ENCODE measurements at places on chromosomes 1 and 21. TPM values are rescaled to one million over a fixed set of nuclear protein-coding genes. Genes with fewer than 3 reads are reported as not detected.

DNA sequence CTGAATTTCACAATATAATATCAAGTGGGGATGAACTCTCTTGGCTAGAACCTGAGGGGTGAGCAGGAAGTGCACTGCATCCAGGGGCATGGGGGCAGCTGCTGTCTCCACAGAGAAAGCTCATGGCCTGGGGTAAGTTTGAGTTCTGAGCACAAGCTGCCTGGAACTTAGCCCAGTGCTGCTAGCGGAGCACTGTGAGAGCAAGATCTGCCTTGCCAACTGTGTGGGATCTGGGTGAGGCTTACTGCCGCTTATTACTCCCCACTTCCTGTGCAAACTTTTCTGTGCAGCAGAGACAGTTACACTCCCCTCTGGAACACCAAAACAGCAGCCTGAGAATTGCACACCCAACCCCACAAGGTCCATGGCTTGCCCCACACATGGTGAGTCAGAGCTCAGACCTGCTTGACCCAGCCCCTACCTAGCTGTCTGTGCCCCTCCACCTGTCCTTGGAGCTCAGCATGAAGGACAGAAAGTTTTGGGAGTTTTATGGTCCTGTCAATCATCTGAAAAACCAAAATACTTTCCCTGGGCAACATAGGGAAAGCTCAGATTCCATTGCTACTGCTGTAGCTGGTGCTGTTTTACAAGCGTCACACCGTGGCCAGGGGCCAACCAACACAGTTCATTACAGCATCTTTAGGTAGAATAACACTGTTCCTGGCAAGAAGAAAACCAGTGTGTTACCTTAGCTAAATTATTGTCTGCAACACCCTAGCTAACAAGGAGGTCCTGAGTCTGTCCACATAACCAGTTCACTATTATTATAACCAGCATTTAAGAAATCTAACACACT lies 762.1 kb upstream of the NEGR1 start:
- H3K4me3 ChIP-seq = no peak overlapping the region
- no peaks in the 10 kb centered on the region for H3K36me3 ChIP-seq

GRCh38 chr1:181397845-181398244 lies 85.5 kb upstream of the CACNA1E start:
- H3K36me3 ChIP-seq = no peaks in the 10 kb centered on the region
- no peak for DNase-seq
- peaks cover 49% of the 10 kb centered on the region for H3K27me3 ChIP-seq
- no peak overlapping the region for H3K4me3 ChIP-seq
- no peaks in the 10 kb centered on the region for H3K4me1 ChIP-seq

DNA sequence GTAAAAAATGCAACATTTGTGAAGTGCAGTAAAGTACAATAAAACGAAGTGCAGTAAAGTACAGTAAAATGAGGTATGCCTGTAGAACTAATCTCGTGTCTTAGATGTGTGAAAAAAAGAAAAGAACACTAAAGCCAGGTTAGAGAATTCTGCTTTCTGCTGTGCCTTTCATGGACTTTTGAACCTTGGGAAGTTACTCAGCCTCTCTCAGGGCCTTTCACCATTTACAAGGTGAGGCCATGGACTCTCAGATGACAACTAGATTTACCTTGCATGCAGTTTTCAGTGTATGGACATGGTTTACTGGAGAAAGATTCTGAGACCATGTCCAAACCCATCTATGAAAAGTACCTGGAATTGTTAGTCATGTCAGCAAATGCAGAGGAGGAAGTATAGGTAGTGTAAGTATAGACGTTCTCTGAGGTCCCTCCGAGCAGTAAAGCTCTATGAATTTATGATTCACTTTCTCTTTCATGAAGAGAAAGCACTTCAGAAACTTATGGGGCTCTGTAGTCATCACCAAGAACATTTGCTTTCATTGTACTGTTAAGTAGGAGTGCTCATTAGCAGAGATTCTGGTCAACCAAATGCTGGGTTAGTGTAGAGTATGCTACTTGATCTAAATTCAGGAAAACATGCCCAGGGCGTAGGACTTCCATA lies 143.1 kb downstream of the CACNA1E start:
- no peaks in the 10 kb centered on the region for H3K36me3 ChIP-seq
- no peaks in the 10 kb centered on the region for H3K4me1 ChIP-seq
- no peak for DNase-seq
- no peak overlapping the region for H3K27ac ChIP-seq
- no peak overlapping the region for H3K4me3 ChIP-seq
- peaks cover 6% of the 10 kb centered on the region for H3K27me3 ChIP-seq

DNA sequence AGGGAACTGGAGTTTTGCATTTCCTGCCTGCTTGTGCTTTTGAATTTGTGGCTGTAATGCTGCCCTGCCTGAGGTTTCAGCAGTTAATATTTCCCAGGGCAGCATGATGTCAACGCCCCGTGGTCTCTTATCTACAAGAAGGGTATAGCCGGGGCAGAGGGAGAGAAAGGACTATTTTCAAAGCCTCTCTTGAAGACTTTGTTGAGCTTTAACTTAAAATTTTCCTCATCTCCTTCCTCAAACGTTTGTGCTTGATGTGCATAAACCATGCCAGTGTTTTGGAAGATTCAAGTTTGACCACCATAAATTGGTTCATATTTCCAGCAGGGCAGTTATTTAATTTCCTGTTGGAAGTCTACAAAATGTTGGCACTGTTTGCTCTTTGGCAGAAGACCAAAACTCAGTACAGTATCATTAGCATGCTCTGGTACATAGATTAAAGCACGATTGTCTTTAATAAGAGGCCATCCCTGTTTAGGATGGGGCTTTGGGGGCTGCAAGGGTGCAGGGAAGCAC lies 43.4 kb downstream of the ROR1 start:
- no peaks in the 10 kb centered on the region for H3K36me3 ChIP-seq
- H3K27ac ChIP-seq = no peak overlapping the region
- no peak for DNase-seq
- no peaks in the 10 kb centered on the region for H3K27me3 ChIP-seq
- H3K4me1 ChIP-seq = peaks cover 39% of the 10 kb centered on the region
- H3K4me3 ChIP-seq = no peak overlapping the region

- H3K4me3 ChIP-seq = no peak overlapping the region
- H3K4me1 ChIP-seq = peaks cover 14% of the 10 kb centered on the region
- no peaks in the 10 kb centered on the region for H3K27me3 ChIP-seq
- no peak overlapping the region for H3K27ac ChIP-seq
Observed at GRCh38 chr1:44822981-44823451, 14.7 kb downstream of the BTBD19 start.

GRCh38 chr1:95438218-95438948 lies 204.4 kb downstream of the RWDD3 start:
- H3K36me3 ChIP-seq = no peaks in the 10 kb centered on the region
- no peak overlapping the region for H3K27ac ChIP-seq
- no peak overlapping the region for H3K4me3 ChIP-seq
- H3K4me1 ChIP-seq = no peaks in the 10 kb centered on the region
- no peak for DNase-seq
- peaks cover 23% of the 10 kb centered on the region for H3K27me3 ChIP-seq

- H3K27me3 ChIP-seq = peaks cover 54% of the 10 kb centered on the region
- no peak overlapping the region for H3K4me3 ChIP-seq
- no peak overlapping the region for H3K27ac ChIP-seq
- DNase-seq = peak; percentile 36
Observed at GRCh38 chr1:3697810-3698209, 45.5 kb downstream of the TP73 start.

DNA sequence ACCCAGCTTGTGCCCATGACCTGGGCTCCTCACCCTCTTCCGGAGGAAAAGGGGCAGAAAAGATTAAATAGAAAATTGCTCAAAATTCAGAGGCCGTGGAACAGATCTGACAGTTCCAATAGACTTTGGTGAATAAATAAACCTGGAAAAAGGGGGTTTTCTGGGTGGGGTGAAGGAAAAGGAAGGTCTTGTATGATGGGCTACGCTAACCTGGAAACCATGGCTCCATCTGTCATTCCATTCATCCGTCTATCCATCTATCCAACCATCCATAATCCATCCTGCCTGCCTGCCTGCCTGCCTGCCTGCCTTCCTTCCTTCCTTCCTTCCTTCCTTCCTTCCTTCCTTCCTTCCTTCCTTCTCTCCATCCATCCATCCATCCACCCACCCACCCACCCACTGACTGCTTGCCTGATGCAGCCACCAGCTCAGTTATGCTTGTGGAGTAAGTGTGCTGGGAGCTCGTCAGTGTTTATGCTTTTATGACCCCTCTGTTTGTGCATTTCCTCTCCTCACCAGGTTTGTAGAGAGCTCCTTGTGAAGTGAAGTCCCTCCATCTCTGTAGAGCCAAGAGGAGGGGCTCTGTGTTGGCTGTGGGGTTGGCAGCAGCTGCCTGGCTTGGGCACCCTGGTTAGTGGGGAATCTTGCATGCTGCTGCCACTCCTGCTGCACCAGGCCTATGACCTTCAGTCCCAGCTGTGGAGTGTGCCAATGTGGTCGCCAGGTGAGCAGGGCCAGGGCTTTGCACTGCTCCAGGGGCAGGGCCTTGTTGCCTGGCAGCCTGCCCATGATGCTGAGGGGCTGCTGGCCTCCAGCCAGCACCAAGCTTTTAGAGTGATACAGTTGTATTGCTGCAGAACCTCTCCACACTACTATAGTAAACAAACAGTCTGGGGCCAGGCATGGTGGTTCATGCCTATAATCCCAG lies 16.0 kb upstream of the POU3F1 start:
- H3K27me3 ChIP-seq = peaks cover 13% of the 10 kb centered on the region
- no peak for DNase-seq
- H3K4me3 ChIP-seq = no peak overlapping the region
- H3K27ac ChIP-seq = no peak overlapping the region

PLA2G2C gene
- 0.48 TPM for total RNA-seq

DNA sequence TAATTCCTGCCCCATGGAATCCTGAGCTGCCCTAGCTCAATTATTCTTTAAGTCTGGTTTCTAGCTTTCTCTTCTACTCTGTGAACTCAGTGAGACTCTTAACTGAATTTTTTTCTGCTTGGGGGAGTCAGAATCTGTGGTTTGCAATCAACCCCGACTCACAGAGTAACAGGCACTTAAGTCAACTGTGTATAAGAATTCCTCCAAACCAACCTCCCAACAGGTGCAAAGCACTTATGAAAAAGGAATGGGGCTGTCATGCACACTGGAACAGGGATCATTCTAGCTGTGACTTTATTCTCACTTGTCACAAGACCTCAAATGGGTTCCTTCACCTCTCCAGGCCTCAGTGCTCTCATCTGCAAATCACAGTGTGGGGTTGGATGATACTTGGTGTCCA lies 60.3 kb upstream of the SYT6 start:
- no peaks in the 10 kb centered on the region for H3K27me3 ChIP-seq
- H3K4me1 ChIP-seq = no peaks in the 10 kb centered on the region
- H3K36me3 ChIP-seq = no peaks in the 10 kb centered on the region
- no peak for DNase-seq
- H3K27ac ChIP-seq = no peak overlapping the region

WDR3 gene
- total RNA-seq = 27.5 TPM

SMIM12 gene
- total RNA-seq = 19.3 TPM

GRCh38 chr1:234604495-234605398 lies 5.2 kb downstream of the IRF2BP2 start:
- H3K27me3 ChIP-seq = no peaks in the 10 kb centered on the region
- peak overlapping the region; percentile 81 for H3K4me3 ChIP-seq
- DNase-seq = no peak

DNA sequence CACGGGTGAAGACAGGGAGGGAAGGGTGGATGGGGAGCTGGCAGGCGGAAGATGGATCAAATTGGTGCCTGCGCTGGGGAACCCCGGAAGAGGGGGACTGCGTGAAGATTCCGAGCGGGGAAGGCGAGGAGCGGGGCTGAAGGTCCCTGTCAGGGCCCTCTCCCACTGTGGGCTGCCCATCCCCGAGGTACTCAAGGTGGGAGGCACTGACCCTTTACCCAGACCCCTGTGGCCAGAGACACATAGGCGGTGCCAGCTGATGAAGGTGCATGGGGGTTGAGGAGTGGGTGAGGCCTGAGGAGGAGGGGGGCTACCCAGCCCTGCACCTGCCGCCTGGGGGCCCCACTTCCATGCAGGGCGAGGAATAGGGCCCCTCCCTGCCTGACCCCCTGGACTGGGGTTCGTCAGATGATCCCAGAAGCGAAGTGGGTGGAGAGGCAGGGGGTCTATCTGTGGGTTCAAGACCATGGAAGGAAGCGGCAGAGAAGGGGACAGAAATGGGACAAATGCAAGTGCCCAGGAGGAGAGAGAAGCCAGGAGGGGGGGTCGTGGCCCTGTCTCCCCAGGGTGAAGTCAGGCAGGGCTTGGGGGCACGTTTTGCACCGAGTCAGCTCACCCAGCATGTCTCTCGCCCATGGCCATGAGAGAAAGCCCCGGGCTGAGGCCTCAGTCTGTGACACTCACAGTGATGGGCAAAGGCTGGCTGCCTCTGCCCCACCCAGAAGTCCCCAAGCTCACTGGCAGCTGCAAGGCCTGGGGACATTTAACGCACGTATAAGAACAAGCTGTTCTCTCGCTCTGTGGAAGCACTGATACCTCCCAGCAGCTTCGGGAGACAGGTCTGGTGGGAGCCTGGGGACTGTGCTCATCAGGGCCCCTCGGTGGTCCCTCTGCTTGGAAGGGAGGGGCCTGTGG lies 7.0 kb upstream of the MMEL1 start:
- H3K4me1 ChIP-seq = 0 out of 2 replicates have a peak, but pooled peaks cover 5% of the 10 kb centered on the region
- DNase-seq = no peak
- H3K4me3 ChIP-seq = no peak overlapping the region

GCSAML gene
- not detected for total RNA-seq

- H3K27me3 ChIP-seq = no peaks in the 10 kb centered on the region
- H3K36me3 ChIP-seq = peaks cover 3% of the 10 kb centered on the region
- peak; percentile 95 for DNase-seq
Observed at GRCh38 chr1:12477936-12478611, 139.9 kb downstream of the DHRS3 start.

DNA sequence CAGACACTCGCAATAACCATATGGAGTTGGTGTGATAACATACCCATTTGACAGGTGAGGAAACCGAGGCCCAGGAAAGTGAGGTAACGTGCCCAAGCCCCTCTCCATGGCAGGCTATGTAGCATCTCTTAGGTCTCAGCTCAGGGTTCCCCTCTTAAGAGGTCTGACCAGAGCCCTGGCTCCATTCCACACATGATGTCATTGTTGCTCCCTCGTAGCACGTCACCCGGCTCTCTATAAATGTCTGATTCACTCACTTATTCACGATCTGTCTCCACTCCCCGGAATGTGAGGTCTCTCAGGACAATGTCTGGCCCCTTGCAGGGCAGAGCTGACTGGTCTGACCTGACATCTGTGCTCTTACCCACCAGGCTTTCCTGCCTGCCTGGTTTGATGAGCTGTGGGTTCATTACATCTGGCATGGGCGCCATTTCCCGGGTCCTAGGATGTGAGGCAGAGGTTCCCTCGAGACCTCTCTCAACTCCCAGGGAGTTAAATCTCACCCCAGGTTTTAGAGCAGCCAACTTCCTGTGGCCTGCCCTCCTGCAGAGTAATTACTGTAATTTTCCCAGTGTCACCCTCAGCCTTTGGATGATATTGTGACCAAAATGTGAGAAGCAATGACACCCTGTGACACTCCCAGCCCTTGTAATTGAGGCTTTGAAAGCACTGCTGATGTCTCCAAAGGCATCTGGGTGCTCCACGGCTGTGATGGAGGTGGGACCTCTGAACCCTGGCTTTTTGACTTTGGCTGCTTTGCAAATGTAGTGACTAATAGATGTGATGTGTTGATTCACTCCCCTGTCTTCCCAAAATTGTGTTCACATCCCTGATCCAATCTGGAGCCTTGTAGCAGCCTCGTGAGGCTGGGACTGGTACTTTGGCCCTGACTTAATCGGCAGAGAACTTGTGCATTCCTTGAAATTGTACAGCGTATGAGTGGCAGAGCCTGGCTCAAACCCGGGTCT lies 10.6 kb downstream of the ACTL8 start:
- H3K27ac ChIP-seq = no peak overlapping the region
- peak; percentile 9 for DNase-seq
- no peaks in the 10 kb centered on the region for H3K36me3 ChIP-seq
- no peaks in the 10 kb centered on the region for H3K27me3 ChIP-seq

CFAP126 gene
- total RNA-seq = 1.5 TPM

OR2AJ1 gene
- not detected for total RNA-seq

- no peak overlapping the region for H3K27ac ChIP-seq
- no peaks in the 10 kb centered on the region for H3K4me1 ChIP-seq
- no peaks in the 10 kb centered on the region for H3K36me3 ChIP-seq
- peak; percentile 30 for DNase-seq
- H3K4me3 ChIP-seq = no peak overlapping the region
Observed at GRCh38 chr1:201336711-201337450, 40.6 kb downstream of the TNNT2 start.
